ENCODE measurements at places on chromosomes 7 and 10. TPM values are rescaled to one million over a fixed set of nuclear protein-coding genes. Genes with fewer than 3 reads are reported as not detected.

Gene CFAP58
- 0.74 TPM for total RNA-seq

Gene PRF1
- not detected for total RNA-seq

Gene ASB10
- total RNA-seq = not detected

Gene POLR2J2
- total RNA-seq = 7.0 TPM

Gene PTN
- total RNA-seq = 6.4 TPM

Gene C10orf53
- not detected for total RNA-seq

Gene IQUB
- not detected for total RNA-seq

Gene FAM180A
- not detected for total RNA-seq

Gene TMEM130
- total RNA-seq = 0.15 TPM

Gene PLAC9
- not detected for total RNA-seq

Gene RELN
- total RNA-seq = under 0.01 TPM

Gene PTPN20
- total RNA-seq = not detected

Gene ANLN
- total RNA-seq = 107 TPM

Gene OR13A1
- total RNA-seq = not detected

Gene TRIM4
- total RNA-seq = 23.1 TPM

All from A375 (cell line).